Activated CD4-positive, alpha-beta memory T cell treated with anti-CD3 and anti-CD28 coated beads, Interleukin-2, amount 10 ng/mL, durations not matched to agents 7 days and 5 days (primary cell): ENCODE measurements at places on chromosomes 12 and 14.

DNA sequence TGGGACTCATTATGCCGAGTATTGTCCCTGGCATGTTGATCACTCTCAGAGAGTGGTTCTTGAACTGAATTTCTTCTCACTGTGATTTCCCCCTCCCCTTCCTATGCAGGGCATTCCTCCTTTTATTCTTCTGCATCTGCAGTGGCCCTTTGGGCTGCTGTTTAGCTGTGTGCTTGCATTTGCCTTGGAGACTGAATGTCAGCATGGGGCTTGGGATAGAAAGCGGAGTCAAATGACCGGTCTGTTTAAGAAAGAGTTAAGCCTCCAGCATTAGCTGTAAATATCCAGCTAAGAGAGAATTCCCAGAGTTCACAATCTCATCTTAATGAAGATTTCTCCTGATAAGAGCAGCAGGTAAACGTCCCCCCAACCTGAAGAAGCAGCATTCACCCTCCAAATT is 65.6 kb upstream of the RMST start:
- no peaks in the 10 kb centered on the region for H3K36me3 ChIP-seq
- no peak for DNase-seq
- no peak overlapping the region for H3K27ac ChIP-seq

- H3K4me1 ChIP-seq = peaks cover 72% of the 10 kb centered on the region
- peaks cover 11% of the 10 kb centered on the region for H3K36me3 ChIP-seq
- peak; percentile 57 for DNase-seq
- H3K27me3 ChIP-seq = peaks cover 90% of the 10 kb centered on the region
Measured at GRCh38 chr14:60648934-60649874, at the start of gene SIX1. Gene SIX1, minus strand, starts transcription at chr14:60649477. Its CDS starts 288 bp downstream, at chr14:60649189.

DNA sequence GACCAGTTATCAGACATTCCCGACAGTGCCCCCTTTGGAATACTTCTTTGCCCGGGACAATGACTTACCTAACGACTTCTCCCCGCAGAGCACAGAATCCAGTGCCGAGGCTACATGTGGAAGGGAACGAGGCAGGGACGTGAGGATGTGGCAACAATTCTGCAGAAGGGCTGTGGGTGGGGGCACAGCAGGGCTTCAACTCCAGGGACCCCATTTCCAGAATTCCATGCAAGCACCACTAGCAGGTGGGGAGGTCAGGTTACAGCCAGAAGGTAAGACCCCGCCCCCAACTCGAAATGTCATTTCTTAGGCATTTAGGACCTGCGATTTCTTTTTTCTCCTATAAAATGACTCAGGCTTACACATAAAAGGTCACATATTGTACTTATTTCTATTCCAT is 207.9 kb downstream of the TMEM132C start:
- no peaks in the 10 kb centered on the region for H3K27me3 ChIP-seq
- no peak for DNase-seq
- H3K4me3 ChIP-seq = no peak overlapping the region
- no peak overlapping the region for H3K27ac ChIP-seq
- H3K36me3 ChIP-seq = no peaks in the 10 kb centered on the region
- no peaks in the 10 kb centered on the region for H3K4me1 ChIP-seq

DNA sequence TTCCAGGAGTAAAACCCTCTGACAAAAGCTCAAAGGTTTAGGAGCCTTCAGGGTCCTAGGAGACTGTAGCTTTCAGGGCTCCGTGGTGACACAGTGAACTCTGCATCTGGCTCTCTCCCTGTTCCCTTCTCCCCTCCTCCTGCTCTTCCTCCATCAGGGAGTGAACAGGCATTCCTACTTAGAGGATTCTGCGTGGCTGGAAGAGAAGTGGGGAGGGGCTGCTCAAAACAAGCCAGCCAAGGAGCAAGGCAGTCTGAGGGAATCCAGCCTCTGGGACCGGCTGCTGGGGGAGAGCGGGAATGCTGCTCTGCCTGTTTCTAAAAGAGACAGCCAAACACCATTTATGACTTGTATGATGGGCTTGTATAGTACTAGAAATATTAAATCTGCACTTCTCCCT is 49.5 kb downstream of the RBMS2 start:
- H3K27ac ChIP-seq = no peak overlapping the region
- DNase-seq = no peak
- no peaks in the 10 kb centered on the region for H3K36me3 ChIP-seq
- peaks cover 20% of the 10 kb centered on the region for H3K4me1 ChIP-seq
- no peaks in the 10 kb centered on the region for H3K27me3 ChIP-seq
